ENCODE measurements at places on chromosomes 2 and 18. TPM values are rescaled to one million over a fixed set of nuclear protein-coding genes. Genes with fewer than 3 reads are reported as not detected.

KLHL14 gene
- 0.28 TPM for total RNA-seq

GRCh38 chr2:15298770-15299169, 262.4 kb downstream of the NBAS start:
- no peak for DNase-seq

DNA sequence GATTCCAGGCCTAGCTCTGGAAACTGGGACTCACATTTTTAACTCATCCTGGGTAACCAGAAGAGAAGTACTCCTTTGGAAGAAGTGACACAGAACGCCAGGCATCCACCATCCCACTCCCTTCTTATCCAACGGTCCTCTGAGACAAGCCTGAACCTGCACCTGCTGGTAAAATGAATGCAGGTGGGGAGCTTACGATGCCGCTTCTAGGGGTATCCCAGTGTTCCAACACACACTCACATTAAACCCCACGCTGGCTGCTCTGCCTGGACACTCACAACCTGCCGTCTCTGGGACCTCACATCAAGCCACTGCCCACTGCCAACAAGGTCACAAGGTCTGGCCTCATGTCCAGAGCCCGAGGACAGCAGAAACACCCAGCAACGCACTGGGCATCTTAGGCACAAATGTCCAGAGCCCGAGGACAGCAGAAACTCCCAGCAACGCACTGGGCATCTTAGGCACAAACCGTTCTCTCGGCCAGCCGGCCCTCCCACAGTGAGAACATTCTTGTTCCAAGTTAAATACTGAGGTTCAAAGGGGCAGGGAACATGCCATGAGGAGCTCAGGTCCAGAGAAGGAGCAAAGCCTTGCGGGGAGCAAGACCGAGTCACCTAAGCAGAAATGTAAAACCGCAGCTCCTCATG, 9.9 kb downstream of the SLC66A2 start:
- peak; percentile 23 for DNase-seq

DNA sequence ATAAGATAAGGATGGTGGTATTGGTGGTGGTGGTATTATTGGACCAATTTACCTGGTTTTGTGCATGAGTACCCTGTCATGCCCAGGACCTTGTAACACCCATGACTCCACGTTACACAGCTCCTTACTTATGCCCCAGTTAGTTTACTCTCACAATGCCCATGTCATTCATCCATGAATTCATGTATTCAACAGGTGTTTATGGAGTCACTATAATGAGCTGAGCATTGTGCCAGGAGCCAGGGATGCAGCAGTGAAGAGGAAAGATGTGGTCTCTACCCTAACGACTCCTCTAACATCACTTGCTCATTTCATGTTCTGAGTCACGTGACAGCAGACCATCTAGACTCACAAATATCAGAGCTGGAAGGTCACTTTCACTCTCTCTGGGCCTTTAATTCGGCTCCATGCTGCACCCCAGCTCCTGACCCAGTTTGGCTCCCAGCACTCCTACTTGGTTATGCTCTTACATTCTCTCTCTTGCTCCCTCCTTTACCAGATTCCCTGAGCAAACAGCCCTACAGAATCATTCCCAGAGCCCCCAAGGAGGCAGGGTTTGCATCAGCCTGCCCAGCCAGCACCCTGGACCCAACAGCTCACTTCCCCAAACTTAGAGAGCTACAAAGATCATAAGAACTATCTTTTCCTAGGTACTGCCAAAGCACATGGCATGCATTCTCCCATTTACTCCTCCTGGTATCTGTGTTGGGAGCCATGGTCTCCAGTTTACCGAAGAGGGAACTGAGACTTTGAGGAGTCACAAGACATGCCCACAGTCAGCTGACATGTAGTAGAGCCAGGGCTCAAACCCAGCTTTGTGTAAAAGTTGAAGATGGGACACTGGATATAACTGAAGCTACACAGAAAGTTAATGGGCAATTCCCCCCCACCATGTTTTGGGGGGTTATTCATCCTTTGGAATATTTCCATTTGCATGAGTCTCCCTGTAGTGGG, 449.9 kb downstream of the LRATD1 start:
- DNase-seq: no peak

DNA sequence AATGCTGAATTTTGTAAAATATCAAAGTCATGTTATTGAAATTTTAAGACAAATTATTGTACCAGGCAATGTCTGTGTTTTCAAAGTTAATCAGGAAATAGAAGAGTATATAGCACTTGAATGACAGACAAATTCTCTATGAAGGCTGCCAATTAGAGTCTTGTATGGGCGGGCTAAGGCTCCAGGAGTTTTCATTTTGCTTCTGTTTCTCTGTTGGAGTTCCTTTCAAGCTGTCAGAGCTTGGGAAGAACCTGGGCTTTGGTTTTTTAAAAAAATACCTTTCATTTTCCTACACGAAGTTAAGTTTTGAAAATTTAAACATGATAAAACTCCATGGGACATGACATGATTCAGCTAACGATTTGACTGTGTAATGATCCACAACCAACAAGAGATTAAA, 339.0 kb upstream of the KCNH7 start:
- DNase-seq: no peak

IL1R1 gene
- total RNA-seq: 24.8 TPM

- DNase-seq: no peak
Measured at GRCh38 chr2:27010139-27010538, 22.6 kb upstream of the TMEM214 start.

- DNase-seq: peak; percentile 18
Measured at GRCh38 chr2:178271629-178272333, 77.5 kb downstream of the OSBPL6 start.

MC5R gene
- total RNA-seq: not detected

HOXD4 gene
- total RNA-seq: 3.8 TPM

REV1 gene
- 40.8 TPM for total RNA-seq

DNA sequence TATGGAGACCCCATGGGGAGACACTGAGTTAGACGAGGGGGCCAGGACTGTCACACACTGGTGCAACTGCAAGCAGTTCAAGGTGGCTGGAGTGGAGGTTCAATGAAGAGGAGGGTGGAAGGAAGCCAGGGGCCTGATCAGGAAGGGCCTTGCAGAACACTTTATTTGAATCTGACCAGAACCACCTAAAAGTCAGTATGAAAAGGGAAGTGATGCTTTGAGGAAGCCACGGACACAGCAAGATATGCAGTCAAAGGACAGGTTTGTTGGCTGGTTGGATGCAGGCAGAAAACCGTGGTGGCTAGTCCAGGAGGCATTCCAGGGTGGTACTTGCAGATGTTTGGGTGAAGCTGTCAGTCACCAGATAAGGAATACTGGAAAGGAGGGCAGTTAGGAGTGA, 3.5 kb upstream of the FAM124B start:
- DNase-seq: no peak

DNA sequence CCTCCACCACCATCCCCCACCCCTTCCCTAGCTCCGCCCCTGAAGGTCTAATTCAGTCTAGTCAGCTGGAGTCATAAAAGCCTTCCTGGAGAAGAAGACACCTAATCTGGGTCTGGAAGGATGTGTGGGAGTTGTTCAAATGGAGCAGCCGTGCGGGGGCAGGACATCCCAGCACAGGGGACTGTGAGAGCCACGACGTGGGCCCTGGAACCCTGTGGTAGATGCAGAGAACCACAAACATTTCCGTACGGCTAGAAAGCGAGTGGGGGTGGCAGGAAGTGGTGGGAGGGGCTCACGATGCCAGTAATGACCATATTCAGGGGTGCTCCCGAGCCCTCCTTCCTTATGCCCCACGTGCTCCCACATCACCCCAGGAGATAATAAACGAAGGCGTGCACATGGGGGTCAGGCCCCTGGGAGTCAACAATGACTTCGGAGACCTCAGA, 20.9 kb upstream of the COL6A3 start:
- DNase-seq: peak; percentile 40

GRCh38 chr2:68806511-68807109, 64.6 kb downstream of the BMP10 start:
- DNase-seq: no peak

DNA sequence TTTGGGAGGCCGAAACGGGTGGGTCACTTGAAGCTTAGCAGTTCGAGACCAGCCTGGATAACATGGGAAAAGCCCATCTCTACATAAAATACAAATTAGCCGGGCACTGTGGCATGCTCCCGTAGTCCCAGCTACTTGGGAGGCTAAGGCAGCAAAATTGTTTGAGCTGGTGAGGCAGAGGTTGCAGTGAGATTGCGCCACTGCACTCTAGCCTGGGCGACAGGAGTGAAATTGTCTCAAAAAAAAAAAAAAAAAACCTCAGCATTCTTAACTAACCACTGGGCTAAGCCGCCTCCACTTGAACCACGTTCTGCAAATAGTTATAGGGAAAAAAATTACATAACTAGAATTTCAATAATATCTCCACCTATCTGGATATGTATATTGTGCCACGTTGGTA, 2.3 kb downstream of the FOXI3 start:
- DNase-seq: no peak

PID1 gene
- 39.2 TPM for total RNA-seq

DNA sequence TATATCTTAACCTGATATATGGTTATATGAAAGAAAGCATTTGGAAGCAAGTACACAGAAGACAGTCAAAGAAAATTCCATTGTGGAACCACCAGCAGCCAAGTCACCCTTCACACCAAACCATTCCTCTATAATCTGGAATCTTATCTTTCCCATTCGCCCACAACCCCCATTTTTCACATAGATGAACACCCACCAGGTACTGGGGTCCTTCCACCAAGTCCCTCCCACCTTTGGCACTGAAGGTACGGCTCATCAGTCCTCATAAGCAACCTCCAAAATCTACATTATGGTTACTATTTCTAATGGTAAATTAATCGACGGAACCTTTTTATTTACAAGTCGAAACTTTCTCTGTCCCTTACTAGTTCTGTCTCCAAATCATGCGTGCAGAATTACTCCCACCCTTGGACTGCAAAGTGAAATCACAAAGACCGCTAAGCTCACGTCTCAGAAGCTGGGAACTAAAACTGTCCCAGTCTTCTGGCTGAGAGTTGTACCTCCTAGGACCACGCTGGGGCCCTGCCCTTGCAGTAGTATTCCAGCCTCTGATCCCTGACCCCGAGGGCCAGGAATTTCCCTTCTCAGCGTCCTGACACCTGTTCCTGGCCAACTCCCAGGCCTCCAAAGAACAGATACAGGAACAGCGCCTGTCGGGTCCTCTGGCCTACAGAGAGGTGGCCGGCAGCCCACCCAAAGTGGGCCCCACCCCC, 702 bp downstream of the OLA1 start:
- DNase-seq: peak; percentile 38

DNA sequence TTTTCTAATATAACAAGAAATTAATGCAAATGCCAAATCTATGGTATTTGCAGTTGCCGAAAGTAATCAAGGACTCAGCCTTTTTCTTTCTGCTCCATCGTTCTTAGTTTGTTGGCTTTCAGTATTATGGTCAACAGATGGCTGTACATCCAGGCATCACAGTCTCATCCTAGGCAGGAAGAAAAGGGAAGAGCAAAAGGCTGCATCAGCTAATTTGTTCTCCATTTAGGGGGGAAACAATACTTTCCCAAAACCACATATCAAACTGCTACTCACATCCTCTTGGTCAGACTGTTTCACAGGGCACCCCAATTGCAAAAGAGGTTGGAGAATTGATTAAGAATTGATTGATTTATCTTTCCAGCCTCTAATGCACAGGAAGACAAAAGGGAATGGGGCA, 89.3 kb downstream of the MDH1 start:
- no peak for DNase-seq

GRCh38 chr18:54883816-54884604, 55.7 kb downstream of the RAB27B start:
- DNase-seq: no peak

GRCh38 chr2:241551599-241551997, 6.9 kb upstream of the BOK start:
- DNase-seq: no peak

CNTNAP5 gene
- total RNA-seq: 0.08 TPM

HRH4 gene
- 0.12 TPM for total RNA-seq

DNA sequence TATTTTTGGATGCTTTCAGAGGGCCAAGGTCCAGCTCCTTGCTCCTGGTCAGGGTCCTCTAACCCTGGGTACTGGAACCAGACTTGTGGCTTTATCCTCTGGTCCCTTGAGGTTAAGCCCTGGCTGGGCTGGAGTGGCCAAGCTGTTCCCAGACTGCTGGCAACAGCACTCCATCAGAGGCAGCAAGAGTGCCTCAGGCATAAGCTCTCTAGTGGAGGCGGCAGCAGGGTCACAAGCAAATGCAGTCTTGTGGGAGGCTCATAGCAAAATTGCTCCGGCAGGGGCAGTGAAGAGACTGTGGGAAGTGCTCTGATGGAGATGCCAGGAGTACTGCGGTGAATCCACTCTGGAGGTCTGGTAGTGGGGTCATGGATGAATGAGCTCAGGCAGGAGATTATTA, 128.9 kb upstream of the OTOS start:
- no peak for DNase-seq

- no peak for DNase-seq
Measured at GRCh38 chr2:56132138-56132537, 51.7 kb upstream of the CCDC85A start.

PPP1R1C gene
- total RNA-seq: 0.98 TPM

DNA sequence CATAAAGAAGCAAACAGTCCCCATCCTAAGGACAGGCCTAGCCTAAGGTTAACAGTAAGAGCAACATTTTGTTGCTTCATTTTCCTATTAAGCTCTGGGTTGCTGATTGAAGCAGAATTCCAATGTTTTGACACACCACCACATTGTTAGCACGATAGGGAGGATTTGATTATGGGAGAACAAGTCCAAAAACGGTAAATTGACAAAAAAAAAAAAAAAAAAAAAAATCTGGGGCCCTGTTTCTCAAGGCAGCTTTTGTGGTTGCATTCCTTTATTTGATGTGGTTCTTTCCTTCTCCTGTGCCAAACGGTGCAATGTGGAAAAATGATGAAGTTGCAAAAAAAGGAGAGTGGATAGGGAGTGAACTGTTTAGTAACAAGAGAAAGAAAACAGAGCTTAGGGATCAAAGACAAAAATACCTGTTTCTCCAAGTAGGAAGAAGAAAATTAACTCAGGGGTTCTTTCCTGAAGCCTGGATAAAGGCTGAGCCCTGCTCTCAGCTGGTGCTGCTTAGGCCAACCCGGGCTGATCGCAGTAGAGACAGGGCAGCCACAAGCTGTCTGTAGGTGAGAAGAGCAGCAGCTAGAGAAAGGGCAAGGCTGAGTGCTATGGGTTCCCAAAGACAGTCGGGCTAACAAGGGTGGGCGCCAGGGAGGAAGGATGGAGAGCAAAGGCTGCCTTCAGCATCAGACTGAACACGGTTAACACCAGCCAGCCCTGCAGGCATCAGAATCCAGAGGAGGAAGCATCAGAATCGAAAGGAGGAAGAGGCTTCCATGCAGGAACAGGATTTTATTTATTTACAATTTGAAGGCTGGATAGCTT, 167.8 kb upstream of the FOSL2 start:
- DNase-seq: no peak

DNA sequence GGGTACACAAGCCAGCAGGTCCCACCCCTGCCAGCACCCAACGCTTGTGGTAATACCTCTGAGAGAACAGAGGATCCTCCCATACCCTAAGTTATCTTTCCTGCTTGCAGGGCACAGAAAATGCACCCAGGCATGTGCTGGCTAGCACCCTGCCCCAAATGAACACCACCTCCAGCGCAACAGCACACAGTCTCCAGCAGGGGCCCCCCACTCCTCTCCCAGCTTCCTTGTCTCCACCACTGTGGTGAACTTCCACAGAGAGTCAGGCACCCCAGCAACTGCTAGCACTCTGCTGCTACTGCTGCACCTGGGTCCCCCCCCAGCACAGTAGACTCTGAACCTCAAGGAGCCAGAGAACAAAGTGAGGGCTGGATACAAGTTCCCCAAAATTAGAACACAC, 216.8 kb upstream of the CNTNAP5 start:
- DNase-seq: no peak
